ENCODE measurements at places on chromosomes 7 and 10. TPM values are rescaled to one million over a fixed set of nuclear protein-coding genes. Genes with fewer than 3 reads are reported as not detected.

OR2A42 gene
- not detected for total RNA-seq

PDE1C gene
- total RNA-seq: 7.1 TPM

PAXIP1 gene
- total RNA-seq: 16.8 TPM

SORCS1 gene
- not detected for total RNA-seq

SLC13A1 gene
- not detected for total RNA-seq

OPN4 gene
- not detected for total RNA-seq

RPEL1 gene
- not detected for total RNA-seq

NCF1 gene
- total RNA-seq: not detected

HYCC1 gene
- total RNA-seq: 15.9 TPM

CCL24 gene
- total RNA-seq: not detected

WEE2 gene
- total RNA-seq: not detected

ATRNL1 gene
- total RNA-seq: 0.25 TPM

PNLIPRP1 gene
- not detected for total RNA-seq

ZNF117 gene
- 0.16 TPM for total RNA-seq

PPP1R17 gene
- not detected for total RNA-seq

CLDN3 gene
- total RNA-seq: 1.8 TPM

ST8SIA6 gene
- total RNA-seq: 0.13 TPM

ARHGAP21 gene
- total RNA-seq: 47.1 TPM

TMEM106B gene
- total RNA-seq: 44.2 TPM

SFXN3 gene
- 42.8 TPM for total RNA-seq

NPY4R2 gene
- 30.4 TPM for total RNA-seq

LIPJ gene
- total RNA-seq: not detected

PNLIPRP3 gene
- total RNA-seq: not detected

AKAP9 gene
- 13.3 TPM for total RNA-seq

SRI gene
- total RNA-seq: 129 TPM

GARIN1A gene
- 0.80 TPM for total RNA-seq

PIP gene
- not detected for total RNA-seq

CYP3A7 gene
- total RNA-seq: not detected

DPP6 gene
- total RNA-seq: not detected

PLAC9 gene
- not detected for total RNA-seq

STK32C gene
- 44.3 TPM for total RNA-seq

SPDYE2 gene
- not detected for total RNA-seq

KIN gene
- total RNA-seq: 10.3 TPM

ZNF716 gene
- not detected for total RNA-seq

KCNMA1 gene
- 75.8 TPM for total RNA-seq
